ENCODE measurements at places on chromosomes 6 and 20. TPM values are rescaled to one million over a fixed set of nuclear protein-coding genes. Genes with fewer than 3 reads are reported as not detected.

TMEM244 gene
- total RNA-seq = 2.3 TPM

RAD21L1 gene
- total RNA-seq = not detected

EEF1A2 gene
- total RNA-seq = 858 TPM

IYD gene
- total RNA-seq = not detected

FAM162B gene
- total RNA-seq = 7.9 TPM

VIP gene
- total RNA-seq = 1.8 TPM

SEC23B gene
- 23.5 TPM for total RNA-seq

HLA-DQA1 gene
- not detected for total RNA-seq

GPX5 gene
- total RNA-seq = not detected
